NCI-H1694 (cell line): ENCODE measurements at places on chromosomes 13 and 19.

GRCh38 chr19:10854350-10855089, 6.3 kb downstream of the C19orf38 start:
- DNase-seq: no peak

DNA sequence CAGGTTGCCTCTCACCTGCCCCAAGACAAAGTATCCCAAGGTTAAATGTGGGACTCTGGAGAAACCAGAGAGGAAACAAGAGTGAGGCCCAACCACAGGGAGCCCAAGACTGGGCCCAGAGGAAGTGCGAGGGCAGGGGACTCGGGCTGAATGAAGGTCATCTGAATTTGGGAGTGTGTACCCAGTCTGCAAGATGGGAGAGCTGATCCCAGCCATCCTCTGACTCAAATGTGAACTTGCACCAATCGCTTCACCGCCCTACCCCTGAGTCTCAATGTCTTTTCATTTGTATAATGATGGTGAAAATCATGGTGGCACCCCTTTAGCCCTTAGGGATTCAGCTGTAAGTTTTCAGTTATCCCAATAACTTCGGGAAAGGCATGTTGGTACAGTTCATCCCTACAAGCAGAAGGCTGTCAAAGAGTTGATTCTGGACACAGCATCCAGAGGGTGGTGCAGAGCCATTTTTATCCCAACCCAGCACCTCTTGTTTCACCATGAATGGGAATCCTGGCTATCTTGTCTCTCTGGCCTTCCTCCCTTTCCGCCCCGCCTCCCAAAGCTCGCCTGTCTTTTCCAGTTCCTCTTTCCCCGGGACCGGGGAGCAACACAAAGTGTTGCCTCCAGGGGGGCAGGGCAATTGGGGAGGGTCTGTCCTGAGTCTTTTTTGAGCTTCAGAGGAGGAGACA, 123.4 kb downstream of the NUFIP1 start:
- DNase-seq: no peak

GRCh38 chr19:37907735-37908455, 887 bp downstream of the SIPA1L3 start:
- DNase-seq: no peak

- DNase-seq: no peak
Observed at GRCh38 chr13:76023652-76024051, 387.5 kb downstream of the LMO7 start.

DNA sequence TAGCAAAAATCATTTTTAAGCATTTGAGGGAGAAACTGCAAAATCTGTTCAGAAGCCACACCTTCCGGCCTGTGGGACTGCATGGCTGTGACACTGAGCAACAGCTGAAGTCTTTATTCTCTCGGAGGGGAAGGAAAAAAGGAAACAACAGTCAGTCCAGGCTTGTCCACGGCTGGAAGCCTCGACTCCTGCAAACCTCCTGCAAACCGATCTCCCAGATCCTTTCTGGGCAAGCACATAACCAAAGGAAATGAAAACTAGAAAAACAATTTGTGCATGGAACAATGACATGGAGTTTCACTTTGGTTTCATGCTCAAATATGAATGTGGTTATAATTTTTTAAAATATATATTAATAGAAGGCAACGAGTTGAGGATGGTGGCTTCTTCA, 1.0 kb downstream of the COL4A1 start:
- DNase-seq: no peak

GRCh38 chr13:105545811-105546210, 989.7 kb downstream of the EFNB2 start:
- no peak for DNase-seq

GRCh38 chr13:51934461-51935087, 72.8 kb downstream of the CCDC70 start:
- DNase-seq: no peak

DNA sequence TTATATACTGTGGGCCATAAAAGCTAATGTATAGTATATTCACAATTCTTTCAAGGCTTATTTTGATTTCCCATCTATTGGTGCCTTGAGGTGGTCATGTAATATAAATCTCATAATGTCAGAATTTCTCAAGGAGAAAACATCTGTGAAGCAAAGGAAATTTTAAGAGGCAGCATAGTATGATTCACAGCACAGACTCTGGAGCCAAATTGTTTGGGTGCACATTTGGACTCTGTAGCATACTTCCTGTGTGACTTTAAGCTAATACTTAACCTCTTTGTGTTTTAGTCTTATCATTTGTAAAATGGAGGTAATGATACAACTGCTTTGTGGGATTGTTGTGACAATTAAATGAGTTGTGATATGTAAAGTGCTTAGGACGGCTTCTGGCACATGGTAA, 67.6 kb downstream of the PIBF1 start:
- DNase-seq: no peak

- no peak for DNase-seq
Observed at GRCh38 chr13:109348519-109349258, 437.7 kb downstream of the IRS2 start.

GRCh38 chr13:28636069-28636468, 22.9 kb upstream of the POMP start:
- no peak for DNase-seq
